T-helper 22 cell (primary cell): ENCODE measurements at places on chromosomes 6 and 20.

- DNase-seq, result no peak
Observed at GRCh38 chr6:3566812-3567211, 110.0 kb upstream of the SLC22A23 start.

DNA sequence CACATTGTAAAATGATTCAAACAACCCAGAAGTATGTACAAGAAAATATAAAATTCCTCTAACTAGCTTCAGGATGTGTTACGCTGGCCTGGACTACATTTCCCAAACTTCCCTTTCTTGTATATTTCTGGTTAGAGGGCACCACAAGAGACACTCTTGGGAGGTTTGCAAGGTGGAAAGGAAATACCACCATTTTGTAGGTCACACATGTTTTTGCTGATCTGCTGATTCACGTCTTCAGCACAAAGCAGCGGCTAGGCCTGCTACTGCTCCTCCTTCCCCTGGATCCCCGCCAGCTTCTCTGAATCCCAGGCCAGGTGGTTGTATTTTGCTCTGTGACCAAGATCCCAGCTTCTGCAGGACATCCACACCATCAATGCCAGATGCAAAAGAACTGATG, 104.2 kb downstream of the AGPAT4 start:
- no peak for DNase-seq

- no peak for DNase-seq
Observed at GRCh38 chr6:158655569-158656450, 6.0 kb downstream of the SYTL3 start.

DNA sequence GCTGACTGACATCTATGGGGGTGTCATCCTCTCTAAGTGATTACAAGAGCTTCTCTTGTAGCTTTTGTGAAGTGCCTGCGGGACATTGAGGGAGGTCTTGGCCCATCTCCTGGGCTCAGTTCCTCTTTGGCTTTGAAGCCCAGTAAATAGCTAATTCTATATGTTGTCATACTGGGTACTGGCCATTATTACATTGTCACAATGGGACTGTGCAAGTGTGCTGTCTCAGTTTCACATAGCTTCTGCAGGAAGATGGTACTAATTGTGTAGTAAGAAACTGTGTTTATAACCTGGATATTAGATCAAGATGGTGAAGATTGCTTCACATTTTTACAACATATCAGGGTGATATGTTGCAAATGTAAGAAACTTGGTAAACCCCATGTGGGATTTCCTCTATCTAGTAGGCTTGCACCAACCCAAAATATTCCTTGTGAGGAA, 19.9 kb downstream of the SPINT3 start:
- no peak for DNase-seq

DNA sequence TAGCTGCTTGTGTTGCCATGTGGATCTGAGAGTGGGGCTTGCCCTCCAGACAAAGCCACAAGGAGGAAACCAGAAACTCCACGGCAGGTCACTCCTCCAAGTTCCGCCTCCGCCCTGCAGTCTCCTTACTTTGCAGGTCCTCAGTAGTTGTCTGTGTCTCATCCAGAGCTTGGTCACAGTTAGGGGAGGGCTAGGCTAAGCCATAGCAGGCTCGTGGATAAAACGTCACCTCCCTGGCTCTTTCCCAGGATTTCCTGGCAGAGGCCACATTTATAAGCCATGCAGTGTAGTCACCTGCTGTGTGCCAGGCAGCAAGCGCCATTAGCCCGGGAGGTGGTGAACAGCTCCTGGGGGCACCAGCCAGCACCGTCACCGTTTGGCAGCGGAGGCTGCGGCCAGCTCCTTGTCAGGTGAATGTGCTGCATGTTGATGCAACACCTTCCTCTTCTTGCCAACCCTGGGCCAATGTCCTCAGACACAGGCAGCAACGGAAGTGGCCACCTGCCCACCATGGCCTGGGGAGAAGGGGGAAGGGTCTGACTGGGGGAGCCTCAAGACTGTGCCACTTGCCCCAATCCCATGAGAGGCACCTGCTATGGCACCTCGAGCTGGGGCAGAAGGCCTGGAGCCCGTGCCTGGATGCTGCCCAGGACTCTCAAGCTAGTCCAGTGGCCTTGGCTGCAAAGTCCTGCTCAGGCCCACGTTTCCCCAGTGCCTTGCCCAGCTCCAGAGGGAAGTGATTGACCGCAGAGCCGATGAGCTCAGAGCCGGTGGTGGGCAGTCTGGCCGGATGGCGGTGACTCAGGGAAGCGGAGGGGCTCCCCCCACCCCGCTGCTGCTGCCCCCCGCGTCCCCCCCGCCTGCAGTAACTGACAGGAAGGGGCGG, 39.0 kb upstream of the SLCO4A1 start:
- no peak for DNase-seq
